ENCODE measurements at places on chromosomes 12 and 14.

DNA sequence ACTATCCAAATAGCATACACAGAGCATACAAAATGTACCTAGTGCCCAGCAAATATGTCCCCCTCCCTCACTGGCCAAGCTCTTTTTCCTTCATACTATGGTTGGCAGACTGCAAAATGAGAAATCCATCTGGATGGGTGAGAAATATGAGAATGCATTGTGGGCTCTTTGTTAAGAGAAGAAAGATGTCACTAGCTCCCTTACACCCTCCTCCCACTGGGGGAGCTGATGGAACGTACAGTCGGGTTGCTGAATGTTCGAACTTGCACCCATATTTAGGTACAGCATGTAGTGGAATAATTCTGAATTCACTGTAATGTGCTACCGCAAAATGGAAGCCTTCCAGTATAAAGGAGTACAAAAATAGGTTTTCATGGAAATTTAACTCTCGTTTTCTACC, 377.4 kb downstream of the GRIN2B start:
- DNase-seq: no peak

- DNase-seq: no peak
Measured at GRCh38 chr12:71236133-71236660, 78.4 kb upstream of the TSPAN8 start.

GRCh38 chr14:75264036-75264435, 14.6 kb upstream of the FOS start:
- no peak for DNase-seq

GRCh38 chr12:127115468-127116035, 1151.4 kb upstream of the TMEM132C start:
- DNase-seq: no peak

DNA sequence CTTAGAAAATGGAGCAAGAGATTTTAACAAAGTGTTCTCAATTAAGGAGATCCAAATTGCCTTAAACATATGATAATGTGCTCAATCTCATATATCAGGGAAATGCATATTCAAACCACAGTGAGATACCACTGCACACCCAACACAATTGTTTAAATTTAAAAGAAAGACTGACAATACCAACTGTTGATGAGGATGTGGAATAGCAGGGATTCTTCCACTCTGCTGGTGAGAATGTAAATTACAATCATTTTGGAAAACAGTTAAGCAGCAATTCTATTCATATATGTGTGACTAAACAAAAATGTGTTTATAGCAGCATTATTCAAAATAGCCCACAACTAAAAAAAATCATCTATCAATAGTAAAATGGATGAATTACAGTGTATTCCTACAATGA, 144.2 kb downstream of the KICS2 start:
- DNase-seq: no peak

GRCh38 chr12:32617534-32617933, 61.6 kb upstream of the DNM1L start:
- DNase-seq: no peak

DNA sequence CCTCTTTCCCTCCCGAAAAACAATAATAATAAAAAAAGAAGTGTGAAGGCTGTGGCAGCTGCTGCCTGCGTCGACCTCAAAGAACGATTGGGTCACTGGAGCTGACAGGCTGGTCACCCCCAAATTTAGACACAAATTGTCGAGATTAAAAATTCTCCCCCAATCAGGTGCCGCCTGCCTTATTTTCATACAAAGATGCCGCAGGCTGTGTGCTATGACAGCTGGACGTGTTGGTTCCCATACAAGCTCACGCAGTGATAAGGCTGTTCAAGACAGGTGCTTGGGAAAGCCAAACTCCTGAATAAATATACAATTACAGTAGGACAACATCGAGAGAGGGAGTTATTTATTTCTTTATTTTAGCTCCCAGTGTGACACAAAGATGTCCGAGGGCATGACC, 1041.8 kb downstream of the VRK1 start:
- no peak for DNase-seq

- DNase-seq: no peak
Measured at GRCh38 chr12:119980242-119980641, 8.8 kb upstream of the BICDL1 start.

DNA sequence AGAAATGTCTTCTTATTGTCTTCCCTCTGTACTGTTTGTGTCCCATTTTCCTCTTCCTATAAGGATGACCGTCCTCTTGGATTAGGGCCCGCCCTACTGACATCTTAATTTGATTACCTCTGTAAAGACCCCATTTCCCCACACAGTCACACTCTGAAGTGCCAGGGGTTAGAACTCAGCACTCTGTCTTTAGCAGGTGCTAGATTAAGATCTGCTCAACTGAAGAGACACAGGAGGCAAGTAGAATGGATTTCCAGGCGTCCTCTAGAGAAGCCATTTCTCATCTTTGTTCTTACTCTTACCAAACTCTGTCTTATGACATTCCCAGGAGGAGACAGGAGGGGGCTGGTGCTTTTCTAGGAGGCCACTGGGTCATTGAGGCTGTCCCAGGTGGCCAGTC, 50.8 kb downstream of the VCPKMT start:
- DNase-seq: no peak

- no peak for DNase-seq
Measured at GRCh38 chr12:6615802-6616201, 8.6 kb upstream of the CHD4 start.

- no peak for DNase-seq
Measured at GRCh38 chr12:78187741-78188140, 357.0 kb downstream of the NAV3 start.

DNA sequence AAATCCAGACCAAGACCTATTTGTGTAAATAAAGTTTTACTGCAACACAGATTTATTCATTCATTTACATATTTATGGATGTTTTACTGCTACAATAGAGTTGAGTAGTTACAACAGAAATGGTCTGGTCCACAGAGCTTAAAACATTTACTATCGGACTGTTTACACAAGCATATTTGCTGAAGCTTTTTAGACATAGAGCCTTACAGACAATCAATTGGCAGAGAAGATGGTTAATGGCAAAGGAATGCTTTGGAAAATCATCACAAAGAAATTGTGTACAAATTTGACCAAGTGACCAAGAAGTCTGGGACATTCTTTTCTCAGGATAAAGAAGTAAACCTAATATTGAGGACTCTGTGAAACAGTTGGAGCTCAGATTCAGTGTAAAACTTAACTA, 504.3 kb downstream of the SLC16A7 start:
- no peak for DNase-seq

GRCh38 chr12:31868965-31869364, 90.2 kb upstream of the RESF1 start:
- DNase-seq: no peak

All from GM12864 (cell line).